ENCODE measurements at places on chromosomes 13 and 19.

- DNase-seq, result no peak
Observed at GRCh38 chr19:45798995-45799517, 6.4 kb upstream of the DMWD start.

GRCh38 chr13:25466880-25467279 is 95.1 kb downstream of the ATP8A2 start:
- no peak for DNase-seq

GRCh38 chr19:2578901-2579677 is 103.2 kb downstream of the GADD45B start:
- DNase-seq, result peak; percentile 92

GRCh38 chr19:12867120-12868099 is 13.8 kb downstream of the DNASE2 start:
- no peak for DNase-seq

GRCh38 chr19:12913011-12913561 is 6.0 kb downstream of the SYCE2 start:
- DNase-seq, result peak; percentile 93

DNA sequence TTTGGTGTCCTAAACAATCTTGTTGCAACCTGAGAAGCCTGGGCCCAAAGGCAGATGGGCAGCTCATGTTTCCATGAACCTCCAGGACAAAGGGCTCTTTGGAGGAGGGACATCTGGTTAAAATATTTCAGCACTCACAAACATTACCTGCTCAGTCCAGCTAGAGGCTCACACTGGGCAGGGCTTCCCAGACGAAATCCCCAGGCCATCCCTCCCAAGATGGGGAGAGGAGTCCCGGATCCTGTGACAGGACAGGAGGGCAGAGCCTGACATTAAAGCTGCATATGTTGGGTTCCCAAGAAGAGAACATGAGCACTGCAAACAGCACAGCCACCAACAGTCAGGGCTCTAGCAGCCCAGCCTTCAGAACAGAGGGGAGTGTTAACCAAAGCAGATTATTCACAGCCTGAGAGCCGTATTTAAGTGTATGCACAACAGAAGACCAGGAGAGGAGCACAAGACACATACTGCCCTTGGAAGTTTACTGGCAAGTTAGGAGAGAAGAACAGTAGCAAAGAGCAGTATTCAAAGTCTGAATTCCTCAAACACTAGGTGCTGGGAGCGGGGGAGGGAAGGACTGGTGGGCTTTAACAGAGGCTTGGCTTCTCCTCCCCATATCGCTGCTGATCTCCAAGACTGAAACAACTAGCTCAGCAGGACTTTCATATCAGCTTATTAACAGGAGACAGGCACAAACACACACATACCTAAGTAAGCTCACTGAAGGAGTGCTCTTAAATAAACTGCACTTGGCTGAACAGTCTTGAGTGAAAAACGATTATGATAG is 12.3 kb downstream of the ATP7B start:
- no peak for DNase-seq

GRCh38 chr13:29799041-29799440 is 51.4 kb downstream of the UBL3 start:
- no peak for DNase-seq

- no peak for DNase-seq
Observed at GRCh38 chr13:34179481-34179880, 361.5 kb downstream of the RFC3 start.

DNA sequence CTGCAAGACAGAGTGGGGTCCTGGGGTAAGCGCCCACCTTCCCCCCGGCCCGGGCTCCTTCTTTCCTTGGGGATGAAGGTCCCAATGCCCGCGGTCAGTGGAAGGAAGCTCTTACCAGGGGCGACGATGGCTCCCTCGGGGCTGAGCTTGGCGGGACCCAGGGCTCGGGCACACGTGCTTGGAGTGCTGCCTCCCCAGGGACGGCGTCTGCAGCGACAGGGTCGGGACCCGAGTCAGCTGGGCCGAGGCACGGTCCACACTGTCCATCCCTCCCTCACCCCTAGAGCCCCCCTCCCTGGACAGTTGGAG is 3.5 kb downstream of the JSRP1 start:
- DNase-seq, result no peak

DNA sequence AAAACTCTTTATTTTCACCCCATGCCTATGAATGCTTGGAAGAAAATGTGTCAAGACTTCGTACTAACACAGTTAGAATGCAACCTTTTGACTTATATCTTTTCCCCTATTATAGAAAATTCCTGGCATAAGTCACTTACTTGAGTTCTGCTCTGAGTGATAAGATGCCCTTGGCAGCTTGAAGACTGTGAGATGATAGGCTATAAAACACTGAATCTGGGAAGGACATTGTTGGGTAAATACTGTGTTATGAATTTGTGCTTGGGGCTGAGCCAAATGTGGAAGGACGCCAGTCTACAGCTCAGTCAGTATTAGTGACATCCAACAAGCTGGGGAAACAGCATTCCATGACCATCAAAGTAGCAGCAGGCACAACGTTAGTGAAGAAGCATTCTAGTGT is 368.0 kb upstream of the SGCG start:
- no peak for DNase-seq

DNA sequence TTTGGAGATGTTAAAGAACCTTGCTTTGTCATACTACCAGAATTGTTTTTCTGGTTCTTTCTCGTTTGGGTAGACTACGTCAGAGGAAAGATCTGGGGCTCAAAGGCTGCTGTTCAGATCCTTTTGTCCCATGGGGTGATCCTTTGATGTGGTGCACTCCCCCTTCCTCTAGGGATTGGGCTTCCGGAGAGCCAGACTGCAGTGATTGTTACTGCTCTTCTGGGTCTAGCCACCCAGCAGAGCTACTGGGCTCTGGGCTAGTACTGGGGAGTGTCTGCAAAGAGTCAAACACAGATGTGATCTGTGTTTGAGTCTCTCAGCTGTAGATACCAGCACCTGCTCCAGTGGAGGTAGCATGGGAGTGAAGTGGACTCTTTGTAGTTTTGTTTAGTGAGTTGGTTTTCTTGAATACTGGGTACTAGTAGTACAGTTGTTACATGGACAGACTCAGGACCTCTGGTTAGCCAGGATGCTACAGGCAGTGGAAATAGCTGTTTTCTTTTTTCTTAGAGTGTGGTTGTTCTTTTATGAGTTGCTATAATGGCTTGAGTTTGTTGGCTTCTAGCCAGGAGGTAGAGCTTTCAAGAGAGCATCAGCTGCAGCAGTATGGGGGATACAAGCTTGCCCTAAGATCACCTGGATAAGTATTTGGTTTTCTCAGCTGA is 34.4 kb downstream of the DNAJC15 start:
- no peak for DNase-seq

GRCh38 chr13:85486663-85487062 is 312.6 kb downstream of the SLITRK6 start:
- DNase-seq, result no peak

DNA sequence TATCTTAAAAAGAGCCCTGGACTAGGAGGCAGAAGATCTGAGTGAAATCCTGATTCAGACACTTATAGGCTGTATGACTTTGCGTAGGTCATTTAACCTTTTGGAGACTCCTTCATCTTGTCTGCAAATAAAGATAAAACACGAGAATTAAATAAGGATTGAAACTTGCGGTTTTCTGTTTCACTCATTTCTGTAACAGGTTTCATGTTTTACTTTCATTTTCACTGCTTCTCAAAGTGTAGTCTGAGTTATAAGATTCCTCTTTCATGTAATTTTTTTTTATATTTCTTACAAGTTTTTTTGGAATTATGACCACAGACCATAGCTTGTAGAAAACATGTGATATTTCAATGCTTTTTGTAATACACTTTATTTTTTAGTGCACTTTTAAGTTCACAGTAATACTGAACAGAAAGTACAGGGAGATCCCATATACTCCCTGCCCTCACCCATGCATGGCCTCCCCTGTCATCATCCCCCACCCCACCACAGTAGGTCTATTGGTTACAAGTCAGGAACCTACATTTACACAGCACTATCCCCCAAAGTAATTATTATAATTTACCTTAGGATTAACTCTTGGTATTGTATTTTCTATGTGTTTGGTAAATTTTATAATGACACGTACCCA is 174.6 kb downstream of the ITGBL1 start:
- DNase-seq, result no peak

DNA sequence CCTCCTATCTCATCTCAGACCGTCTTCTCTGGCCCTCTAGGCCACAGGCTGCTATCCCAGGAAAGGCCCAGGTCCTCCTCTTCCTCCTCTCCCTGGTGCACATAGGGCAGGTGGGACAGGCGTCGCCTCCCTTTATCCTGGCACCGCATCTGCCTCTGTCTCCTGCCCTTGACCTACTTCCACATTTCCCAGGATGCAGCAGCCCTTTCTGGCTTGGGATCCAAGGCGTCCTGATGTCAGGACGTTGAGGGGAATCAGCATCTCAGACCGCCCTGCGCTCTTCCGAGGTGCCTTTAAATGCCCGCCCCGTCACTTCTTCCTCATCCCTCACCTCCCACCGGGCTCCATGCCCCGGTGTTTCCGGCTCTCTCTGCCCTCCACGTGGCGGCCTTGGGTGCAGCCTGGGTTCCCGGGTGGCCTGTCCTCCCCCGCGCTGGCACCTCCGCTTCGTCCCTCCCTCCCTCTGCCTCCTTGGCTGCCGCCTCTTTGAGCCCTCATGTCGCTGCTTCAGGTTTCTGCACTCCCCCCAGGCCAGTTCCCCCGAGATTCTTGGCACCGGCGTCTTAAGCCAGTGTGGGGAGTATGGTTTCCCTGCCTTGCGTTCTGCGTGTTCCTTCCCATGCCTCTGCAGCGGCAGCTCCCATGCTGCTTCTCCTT is 66.3 kb downstream of the KDM4B start:
- DNase-seq, result no peak

DNA sequence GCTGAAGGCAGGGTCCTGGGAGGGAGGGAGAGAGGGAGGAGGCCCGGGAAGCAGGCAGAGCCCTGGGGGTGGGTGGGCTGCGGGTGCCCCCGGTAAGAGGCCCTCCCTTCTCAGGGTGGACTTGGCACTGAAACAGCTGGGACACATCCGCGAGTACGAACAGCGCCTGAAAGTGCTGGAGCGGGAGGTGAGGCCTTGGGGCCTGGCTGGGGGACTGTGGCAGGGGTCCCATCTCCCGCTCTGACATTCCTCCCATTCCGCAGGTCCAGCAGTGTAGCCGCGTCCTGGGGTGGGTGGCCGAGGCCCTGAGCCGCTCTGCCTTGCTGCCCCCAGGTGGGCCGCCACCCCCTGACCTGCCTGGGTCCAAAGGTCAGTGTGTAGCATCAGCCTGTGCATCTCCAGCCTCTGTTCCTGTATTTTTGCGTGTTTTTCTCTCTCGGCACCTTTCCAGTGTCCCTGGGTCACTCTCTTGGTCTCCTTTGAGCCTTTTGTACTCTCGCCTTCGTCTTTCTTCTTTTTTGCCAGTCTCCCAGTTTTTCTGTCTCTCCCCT is 53.4 kb downstream of the TRPM4 start:
- DNase-seq, result no peak

DNA sequence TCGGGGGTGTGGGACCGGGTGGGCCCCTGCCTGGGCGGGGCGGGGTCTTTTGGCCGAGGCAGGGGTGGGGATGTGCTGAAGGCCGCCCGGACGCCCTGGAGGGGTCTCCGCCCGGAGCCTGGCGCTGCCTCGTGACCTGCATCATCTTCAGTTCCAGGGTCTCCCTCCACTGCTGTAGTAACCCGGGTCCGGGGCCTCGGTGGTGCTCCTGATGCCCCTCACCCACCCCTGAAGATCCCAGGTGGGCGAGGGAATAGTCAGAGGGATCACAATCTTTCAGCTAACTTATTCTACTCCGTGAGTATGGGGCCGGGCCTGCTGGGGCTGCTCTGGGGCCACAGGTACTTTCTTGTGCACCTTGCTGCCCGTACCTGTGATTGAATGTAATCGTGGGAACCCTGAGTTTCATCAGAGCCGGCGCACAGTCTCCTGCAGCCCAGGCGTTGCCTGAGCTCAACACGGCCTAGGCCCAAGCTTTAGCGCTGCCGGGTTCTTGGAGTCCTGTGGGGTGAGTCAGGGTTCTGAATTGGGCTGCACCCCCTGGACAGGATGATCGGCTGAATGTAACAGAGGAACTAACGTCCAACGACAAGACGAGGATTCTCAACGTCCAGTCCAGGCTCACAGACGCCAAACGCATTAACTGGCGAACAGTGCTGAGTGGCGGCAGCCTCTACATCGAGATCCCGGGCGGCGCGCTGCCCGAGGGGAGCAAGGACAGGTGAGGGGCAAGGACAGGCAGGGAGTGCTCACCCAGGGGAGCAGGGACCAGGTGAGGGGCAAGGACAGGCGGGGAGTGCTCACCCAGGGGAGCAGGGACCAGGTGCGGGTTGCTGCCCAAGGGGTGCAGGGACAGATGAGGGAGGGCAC is 10.5 kb downstream of the PEAK3 start:
- no peak for DNase-seq

DNA sequence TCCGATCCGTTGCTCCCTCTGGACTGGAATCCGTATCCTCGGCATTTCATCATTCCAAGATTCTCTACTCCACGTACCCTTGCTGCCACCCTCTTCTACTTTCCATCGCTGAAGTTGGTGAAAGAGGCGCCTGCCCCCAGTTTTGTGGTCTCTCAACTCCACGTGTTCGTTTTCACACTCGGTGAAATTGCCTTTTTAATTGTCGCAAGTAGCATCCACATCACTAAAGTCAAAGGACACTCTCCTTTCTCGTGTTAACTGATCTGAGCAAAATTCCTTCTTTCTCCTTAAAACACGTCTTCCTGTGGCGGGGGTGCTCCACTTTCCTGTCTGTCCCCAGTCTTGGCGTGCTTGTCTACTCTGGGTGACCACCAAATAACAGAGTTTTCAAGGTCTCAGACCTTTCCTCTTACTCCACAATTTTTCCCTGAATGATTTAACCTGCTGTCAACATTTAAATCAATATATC is 1.1 kb upstream of the TMTC4 start:
- DNase-seq, result no peak
